Activated naive CD8-positive, alpha-beta T cell treated with anti-CD3 and anti-CD28 coated beads, Interleukin-2, amount 50 U/mL, for 24 hours (primary cell): ENCODE measurements at places on chromosomes 6 and 20.

DNA sequence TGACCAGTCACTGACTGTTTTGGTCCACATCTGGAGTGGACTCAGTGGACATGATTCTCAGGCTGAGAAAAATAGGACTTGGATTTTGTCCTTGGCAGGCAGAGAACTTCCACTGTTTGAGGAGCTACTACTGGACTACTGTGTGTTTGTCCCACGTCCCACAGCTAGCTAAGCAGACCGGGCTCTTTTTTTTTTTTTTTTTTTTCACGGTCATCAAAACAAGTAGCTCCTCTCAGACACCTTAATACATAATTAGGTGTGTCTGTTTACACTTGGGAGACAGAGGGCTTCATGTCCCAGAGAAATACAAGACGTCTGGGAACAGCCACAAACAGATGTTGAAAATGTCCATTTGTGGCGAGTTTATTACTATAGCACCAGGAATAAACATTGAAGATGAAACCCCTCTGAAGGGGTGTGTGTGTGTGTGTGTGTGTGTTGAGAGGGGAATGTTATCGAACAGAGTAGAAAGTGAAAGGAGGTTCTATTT is 155.0 kb upstream of the SUPT3H start:
- no peak for DNase-seq
- no peaks in the 10 kb centered on the region for H3K27me3 ChIP-seq
- H3K36me3 ChIP-seq: peaks cover 34% of the 10 kb centered on the region
- no peak overlapping the region for H3K27ac ChIP-seq

GRCh38 chr6:8633762-8634161 is 198.4 kb upstream of the SLC35B3 start:
- no peaks in the 10 kb centered on the region for H3K4me1 ChIP-seq
- no peaks in the 10 kb centered on the region for H3K36me3 ChIP-seq
- H3K27ac ChIP-seq: no peak overlapping the region
- no peak overlapping the region for H3K4me3 ChIP-seq
- no peak for DNase-seq

DNA sequence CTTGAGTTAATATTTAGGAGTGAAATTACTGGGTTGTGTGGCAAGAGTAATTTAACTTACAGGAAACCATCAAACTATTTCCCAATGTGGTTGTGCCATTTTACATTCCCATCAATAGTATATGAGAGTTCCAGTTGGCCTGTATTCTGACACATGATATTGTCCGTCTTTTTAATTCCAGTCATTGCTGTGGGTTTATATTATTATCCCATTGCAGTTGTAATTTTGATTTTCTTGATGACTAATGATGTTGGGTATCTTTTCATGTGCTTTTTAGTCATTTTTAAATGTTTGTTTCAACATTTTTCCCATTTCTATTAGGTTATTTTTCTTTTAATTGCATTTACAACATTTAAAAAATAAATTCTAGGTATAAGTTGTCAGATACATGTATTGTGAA is 614.0 kb downstream of the UTRN start:
- no peak overlapping the region for H3K4me3 ChIP-seq
- H3K4me1 ChIP-seq: peaks cover 8% of the 10 kb centered on the region
- peaks cover 2% of the 10 kb centered on the region for H3K36me3 ChIP-seq
- no peak overlapping the region for H3K27ac ChIP-seq

- no peak for DNase-seq
- H3K4me1 ChIP-seq: no peaks in the 10 kb centered on the region
- H3K36me3 ChIP-seq: no peaks in the 10 kb centered on the region
- no peak overlapping the region for H3K4me3 ChIP-seq
- no peaks in the 10 kb centered on the region for H3K27me3 ChIP-seq
- H3K27ac ChIP-seq: no peak overlapping the region
Observed at GRCh38 chr6:50141100-50141499, 91.4 kb upstream of the DEFB112 start.

DNA sequence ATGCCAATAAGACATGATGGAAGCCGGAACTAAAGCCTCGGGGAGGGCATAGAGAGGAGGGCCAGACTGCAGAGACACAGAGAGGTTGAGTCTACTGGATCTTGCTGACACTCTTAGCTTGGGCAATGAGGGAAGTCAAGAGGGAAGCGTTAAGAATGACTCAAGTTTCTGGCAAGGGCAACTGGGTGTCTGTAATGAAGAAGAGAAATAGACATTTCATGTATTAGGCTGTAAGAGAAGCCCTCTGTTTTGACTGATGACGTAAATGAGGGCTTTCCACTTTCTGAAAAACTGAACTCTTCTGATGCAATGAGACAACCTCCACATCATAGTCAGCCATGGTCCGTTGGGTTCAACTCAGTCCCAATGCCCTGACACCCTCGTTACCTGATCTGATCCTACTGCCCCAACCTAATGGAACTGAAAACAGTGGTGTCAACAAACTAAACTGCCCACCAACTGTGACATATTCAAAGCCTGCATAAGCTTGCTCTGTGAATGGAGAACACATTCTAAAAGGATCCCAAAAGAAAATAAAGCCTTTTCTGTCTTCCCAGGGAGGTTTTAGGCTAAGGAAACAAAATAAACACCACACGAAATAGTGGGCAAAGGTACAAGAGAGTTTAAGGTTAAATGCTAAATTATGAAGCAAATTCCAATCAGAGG is 45.8 kb upstream of the PNRC1 start:
- H3K27ac ChIP-seq: no peak overlapping the region
- H3K4me3 ChIP-seq: no peak overlapping the region
- no peak for DNase-seq
- H3K4me1 ChIP-seq: no peaks in the 10 kb centered on the region

- H3K4me1 ChIP-seq: peaks cover 25% of the 10 kb centered on the region
- no peak for DNase-seq
- no peaks in the 10 kb centered on the region for H3K27me3 ChIP-seq
- no peak overlapping the region for H3K27ac ChIP-seq
- H3K36me3 ChIP-seq: peaks cover 1% of the 10 kb centered on the region
- no peak overlapping the region for H3K4me3 ChIP-seq
Observed at GRCh38 chr6:72953971-72954381, 271.3 kb downstream of the KHDC1L start.

DNA sequence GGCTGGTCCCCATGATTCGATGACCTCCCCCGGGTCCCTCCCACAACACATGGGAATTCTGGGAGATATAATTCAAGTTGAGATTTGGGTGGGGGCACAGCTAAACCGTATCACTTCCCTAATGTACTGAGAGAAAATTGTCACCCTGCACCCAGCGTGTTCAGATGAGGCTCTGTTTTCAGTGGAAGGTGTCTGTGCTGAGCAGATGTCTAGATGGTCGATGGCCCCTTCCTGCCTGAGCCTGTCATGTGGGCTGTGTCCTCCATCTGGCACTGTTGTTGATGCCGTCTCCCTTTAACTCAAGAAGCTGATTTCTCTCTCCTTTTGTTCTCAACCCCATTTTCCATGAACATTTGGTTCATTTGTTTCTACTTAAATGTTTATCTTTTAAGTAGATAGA is 37.0 kb downstream of the TMEM181 start:
- H3K4me1 ChIP-seq: peaks cover 5% of the 10 kb centered on the region
- no peaks in the 10 kb centered on the region for H3K27me3 ChIP-seq
- DNase-seq: no peak
- H3K27ac ChIP-seq: no peak overlapping the region
- no peak overlapping the region for H3K4me3 ChIP-seq

- no peaks in the 10 kb centered on the region for H3K4me1 ChIP-seq
- no peak overlapping the region for H3K27ac ChIP-seq
- no peaks in the 10 kb centered on the region for H3K27me3 ChIP-seq
- no peaks in the 10 kb centered on the region for H3K36me3 ChIP-seq
Observed at GRCh38 chr6:98458708-98459107, 375.7 kb upstream of the POU3F2 start.

- H3K27ac ChIP-seq: peak overlapping the region; percentile 91
- peak overlapping the region; percentile 70 for H3K4me3 ChIP-seq
- H3K36me3 ChIP-seq: peaks cover 24% of the 10 kb centered on the region
- no peaks in the 10 kb centered on the region for H3K27me3 ChIP-seq
Observed at GRCh38 chr6:30793521-30794194, 49.3 kb upstream of the IER3 start.

GRCh38 chr6:43639984-43640800 is 4.6 kb downstream of the MAD2L1BP start:
- H3K4me1 ChIP-seq: peaks cover 49% of the 10 kb centered on the region
- H3K27me3 ChIP-seq: no peaks in the 10 kb centered on the region
- H3K27ac ChIP-seq: peak overlapping the region; percentile 11
- no peak overlapping the region for H3K4me3 ChIP-seq
- peaks cover 38% of the 10 kb centered on the region for H3K36me3 ChIP-seq

- H3K36me3 ChIP-seq: no peaks in the 10 kb centered on the region
- peak; percentile 52 for DNase-seq
- no peak overlapping the region for H3K27ac ChIP-seq
- H3K4me3 ChIP-seq: no peak overlapping the region
- peaks cover 6% of the 10 kb centered on the region for H3K4me1 ChIP-seq
- peaks cover 39% of the 10 kb centered on the region for H3K27me3 ChIP-seq
Observed at GRCh38 chr6:77457720-77458349, 5.5 kb downstream of the HTR1B start.

DNA sequence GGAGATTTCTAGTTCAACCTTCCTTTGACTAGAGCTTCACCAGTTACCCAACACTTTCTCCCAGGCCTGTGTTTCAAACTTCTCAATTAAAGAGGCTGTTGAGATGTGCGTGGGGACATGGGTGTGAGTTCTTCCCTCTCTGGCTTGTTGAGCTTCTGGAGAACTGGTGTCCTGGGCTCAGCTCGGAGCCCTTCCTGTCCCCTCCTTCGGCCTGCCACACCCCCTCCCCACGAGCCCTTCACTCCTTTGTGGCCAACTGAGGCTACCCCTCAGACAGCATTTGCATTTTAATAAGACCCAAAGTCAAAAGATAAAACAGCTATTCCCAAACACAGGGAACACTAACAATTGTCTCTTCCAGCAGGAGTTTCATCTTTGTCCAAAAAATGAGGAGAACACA is 123.3 kb upstream of the MLN start:
- no peak for DNase-seq
- H3K4me3 ChIP-seq: no peak overlapping the region
- H3K27me3 ChIP-seq: no peaks in the 10 kb centered on the region

DNA sequence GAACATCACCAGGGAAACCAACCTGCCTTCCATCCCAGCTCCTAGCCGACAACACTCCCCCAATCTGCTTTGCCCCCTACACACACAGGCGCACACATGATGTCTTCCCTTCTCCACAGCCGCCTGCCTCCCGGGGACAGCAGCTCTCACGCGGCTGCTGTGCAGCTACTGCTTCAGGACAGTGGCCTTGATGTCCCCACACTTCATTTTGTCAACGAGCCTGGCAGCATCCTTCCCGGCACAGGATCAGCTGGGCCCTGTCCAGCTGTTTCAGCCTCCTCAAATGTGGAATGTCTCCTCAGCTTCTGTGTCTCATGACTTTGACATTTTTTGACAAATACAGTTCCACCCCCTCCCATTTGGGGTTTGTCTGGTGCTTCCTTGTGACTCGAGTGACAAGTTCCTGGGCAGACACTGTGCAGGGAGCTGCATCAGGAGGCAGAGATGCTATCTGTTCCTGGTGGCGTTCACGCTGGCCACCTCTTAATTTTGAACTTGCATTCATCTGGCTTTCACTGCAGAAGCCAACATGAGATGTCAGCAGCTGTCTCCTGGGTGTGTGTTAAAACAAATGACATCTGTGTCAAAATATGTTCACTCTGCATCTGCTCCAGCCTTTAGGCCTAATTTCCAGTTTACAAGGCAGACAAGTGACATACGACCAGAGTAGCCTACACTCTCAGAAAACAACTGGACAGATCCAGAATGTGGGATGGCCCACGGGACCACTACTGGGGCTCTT is 57.2 kb downstream of the GINS1 start:
- DNase-seq: no peak
- H3K27me3 ChIP-seq: no peaks in the 10 kb centered on the region
- H3K4me1 ChIP-seq: no peaks in the 10 kb centered on the region
- no peaks in the 10 kb centered on the region for H3K36me3 ChIP-seq
- no peak overlapping the region for H3K4me3 ChIP-seq
- H3K27ac ChIP-seq: no peak overlapping the region

- DNase-seq: no peak
- no peaks in the 10 kb centered on the region for H3K27me3 ChIP-seq
- peaks cover 26% of the 10 kb centered on the region for H3K4me1 ChIP-seq
- H3K27ac ChIP-seq: no peak overlapping the region
- H3K4me3 ChIP-seq: no peak overlapping the region
Observed at GRCh38 chr6:41736186-41736733, 852 bp upstream of the TFEB start.

GRCh38 chr6:219641-220198 is 72.6 kb upstream of the DUSP22 start:
- no peak overlapping the region for H3K4me3 ChIP-seq
- no peaks in the 10 kb centered on the region for H3K36me3 ChIP-seq
- no peaks in the 10 kb centered on the region for H3K27me3 ChIP-seq
- H3K4me1 ChIP-seq: peaks cover 92% of the 10 kb centered on the region
- DNase-seq: no peak
- H3K27ac ChIP-seq: no peak overlapping the region

- DNase-seq: no peak
- no peak overlapping the region for H3K4me3 ChIP-seq
- H3K4me1 ChIP-seq: no peaks in the 10 kb centered on the region
- H3K27ac ChIP-seq: no peak overlapping the region
- peaks cover 2% of the 10 kb centered on the region for H3K36me3 ChIP-seq
Observed at GRCh38 chr20:21289651-21290050, 13.5 kb upstream of the XRN2 start.

DNA sequence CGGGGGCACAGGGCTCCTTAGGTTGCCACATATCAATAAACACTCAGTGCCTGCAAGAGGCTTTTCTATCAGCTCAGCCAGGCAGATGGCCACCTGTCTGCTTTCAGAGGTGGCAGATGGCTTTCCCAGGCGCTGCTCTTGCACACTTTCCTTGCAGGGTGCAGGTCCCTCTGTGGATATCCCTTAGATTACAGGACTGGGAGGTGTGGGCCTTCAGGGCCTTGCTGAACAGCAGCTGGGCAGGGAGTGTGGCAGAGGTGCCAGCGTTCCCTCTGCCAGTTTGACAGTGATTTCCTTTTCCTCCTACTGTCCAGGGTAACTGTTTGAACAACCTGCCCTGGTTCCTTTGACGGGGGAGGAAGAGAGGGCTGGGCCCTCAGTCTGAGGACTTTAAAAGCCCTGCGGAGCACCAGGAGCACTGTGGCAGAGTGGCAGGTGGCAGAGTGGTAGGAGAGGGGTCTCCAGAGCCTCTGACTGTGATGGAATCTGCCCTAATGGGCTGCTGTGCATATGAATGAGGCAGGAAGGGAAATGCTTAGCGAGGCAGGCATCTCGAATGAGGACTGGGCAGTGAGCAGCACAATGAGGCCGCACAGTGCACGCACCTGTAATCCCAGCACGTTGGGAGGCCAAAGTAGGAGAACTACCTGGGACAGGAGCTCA is 34.2 kb downstream of the ABHD12 start:
- H3K27me3 ChIP-seq: no peaks in the 10 kb centered on the region
- DNase-seq: no peak
- no peak overlapping the region for H3K27ac ChIP-seq

DNA sequence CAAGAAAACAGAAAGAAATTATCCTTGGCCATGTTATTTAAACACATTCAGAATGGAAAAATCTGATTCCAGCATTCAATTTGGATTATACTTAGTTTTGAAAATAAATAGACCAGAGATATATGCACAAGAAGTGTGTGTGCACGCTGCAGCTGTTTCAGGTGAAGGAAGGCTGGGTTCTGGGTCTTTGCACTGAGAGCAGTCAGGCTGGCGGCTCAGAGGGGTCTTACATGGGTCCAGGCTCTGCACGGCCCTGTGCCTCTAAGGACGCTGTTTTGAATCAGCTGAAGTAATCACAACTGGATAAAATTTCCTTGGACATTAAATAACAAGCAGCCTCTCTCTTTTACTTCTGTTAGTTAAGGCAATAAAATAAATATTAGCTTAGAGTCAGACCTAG is 31.8 kb downstream of the GCLC start:
- no peak overlapping the region for H3K4me3 ChIP-seq
- H3K27ac ChIP-seq: no peak overlapping the region
- H3K27me3 ChIP-seq: no peaks in the 10 kb centered on the region
- H3K36me3 ChIP-seq: peaks cover 20% of the 10 kb centered on the region
- no peaks in the 10 kb centered on the region for H3K4me1 ChIP-seq
